Activated CD4-positive, alpha-beta T cell treated with anti-CD3 and anti-CD28 coated beads, Interleukin-10, Interleukin-2, amounts not matched to agents 100 ng/mL and 50 ng/mL, durations not matched to agents 16 hours and 8 hours (primary cell): ENCODE measurements at places on chromosomes 11 and 22.

DNA sequence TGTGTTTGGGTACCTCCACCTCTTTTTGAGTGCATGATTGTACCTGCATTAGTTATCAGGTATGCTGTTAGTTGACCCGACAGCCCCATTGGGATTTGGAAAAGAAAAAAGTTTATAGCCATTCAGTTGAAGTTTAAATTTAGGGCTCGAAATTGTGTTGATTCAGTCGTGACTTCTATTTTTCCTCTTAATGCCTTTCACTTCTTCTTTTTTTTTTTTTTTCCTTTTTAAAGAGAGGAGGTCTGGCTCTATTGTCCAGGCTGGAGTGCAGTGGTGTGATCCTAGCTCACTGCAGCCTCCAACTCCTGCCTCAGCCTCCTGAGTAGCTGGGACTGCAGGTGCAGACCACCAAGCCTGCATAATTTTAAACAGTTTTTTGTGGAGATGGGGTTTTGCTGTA lies 2.3 kb downstream of the STT3A start:
- no peak for DNase-seq

GRCh38 chr11:66291706-66292542 lies at the start of gene TMEM151A:
Gene TMEM151A, plus strand, starts transcription at chr11:66291894. Its CDS starts 120 bp downstream, at chr11:66292014.
- no peak for DNase-seq

GRCh38 chr11:57596266-57596885 lies 1.1 kb upstream of the SERPING1 start:
- DNase-seq, result no peak

- no peak for DNase-seq
Observed at GRCh38 chr11:95442531-95443050, 211.6 kb upstream of the SESN3 start.

- no peak for DNase-seq
Observed at GRCh38 chr11:113555071-113555619, 79.9 kb upstream of the DRD2 start.

DNA sequence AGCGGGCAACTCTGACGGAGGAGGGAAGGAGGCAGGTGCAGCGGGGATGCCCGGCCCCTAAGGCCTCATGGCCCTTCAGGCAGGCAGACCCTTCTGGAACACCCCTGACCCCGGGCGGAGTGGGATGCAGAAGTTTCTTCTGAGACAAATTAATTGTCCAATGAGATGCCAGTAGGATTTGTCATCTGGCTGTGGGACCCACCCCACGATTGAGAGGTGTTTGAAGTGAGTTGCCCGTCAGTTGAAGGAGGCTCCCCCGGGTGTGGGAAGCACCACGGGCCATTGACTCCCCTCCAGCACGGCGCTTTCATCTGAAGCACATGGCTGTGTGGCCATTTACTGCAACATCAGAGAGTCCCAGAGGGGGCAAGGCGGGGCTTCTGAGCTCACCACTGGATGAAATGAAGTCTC lies 527.8 kb downstream of the BRD1 start:
- DNase-seq, result no peak
